ENCODE measurements at places on chromosomes 6 and 20.

DNA sequence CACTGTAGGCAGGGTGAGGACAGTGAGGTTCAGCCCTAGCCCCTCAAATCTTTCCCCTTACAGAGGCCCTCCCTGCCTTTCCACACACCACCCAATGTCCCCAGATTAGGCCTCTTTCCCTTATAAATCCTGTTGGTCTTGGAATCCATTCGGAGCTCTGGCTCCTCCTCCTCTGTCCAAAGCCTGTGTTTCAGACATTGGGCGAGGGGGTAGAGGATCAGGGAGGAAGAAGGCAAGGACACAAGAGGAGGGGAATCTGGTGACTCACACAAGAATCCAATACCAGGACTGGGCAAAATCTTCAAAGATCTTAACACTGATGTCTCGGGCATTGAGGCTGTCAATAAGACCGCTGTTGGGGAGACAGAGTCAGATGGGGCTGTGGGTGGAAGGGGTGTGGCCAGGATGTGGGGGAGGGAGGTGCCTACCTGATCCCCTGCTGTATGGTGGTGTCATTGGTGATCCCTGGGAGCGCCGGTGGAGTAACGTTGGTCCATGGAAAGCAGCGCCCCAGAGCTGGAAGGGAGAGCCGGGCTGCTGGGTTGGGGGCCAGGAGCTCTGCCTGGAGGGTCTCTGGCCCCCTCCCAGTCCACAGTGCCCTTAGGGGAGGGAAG, 7.6 kb downstream of the SLC44A4 start:
- DNase-seq, result no peak

GRCh38 chr20:53174454-53174853, 202.3 kb downstream of the TSHZ2 start:
- DNase-seq, result no peak

DNA sequence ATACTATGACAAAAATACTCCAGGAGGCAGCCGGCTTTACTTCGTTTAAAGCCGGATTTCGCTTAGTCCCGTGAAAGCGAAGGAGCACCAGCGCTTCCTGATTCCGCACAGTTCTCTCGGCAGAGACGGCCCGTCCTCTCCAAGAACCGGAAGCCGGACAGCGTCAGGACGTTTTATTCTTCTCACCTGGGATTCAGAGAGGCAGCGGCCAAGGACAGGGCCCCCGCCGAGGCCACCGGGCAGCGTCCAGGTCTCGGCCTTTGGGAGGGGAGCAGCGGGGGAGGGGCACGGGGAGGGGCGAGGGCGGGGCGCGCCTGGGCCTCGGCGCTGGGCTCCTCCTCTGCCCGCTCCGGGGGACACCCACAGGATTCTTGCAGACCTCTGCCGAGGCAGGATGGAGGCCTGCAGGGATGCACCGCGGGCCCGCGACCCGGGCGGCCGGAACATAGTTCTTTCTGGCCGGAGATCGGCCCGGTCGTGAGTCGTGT, 2.8 kb upstream of the DIDO1 start:
- DNase-seq, result peak; percentile 79

DNA sequence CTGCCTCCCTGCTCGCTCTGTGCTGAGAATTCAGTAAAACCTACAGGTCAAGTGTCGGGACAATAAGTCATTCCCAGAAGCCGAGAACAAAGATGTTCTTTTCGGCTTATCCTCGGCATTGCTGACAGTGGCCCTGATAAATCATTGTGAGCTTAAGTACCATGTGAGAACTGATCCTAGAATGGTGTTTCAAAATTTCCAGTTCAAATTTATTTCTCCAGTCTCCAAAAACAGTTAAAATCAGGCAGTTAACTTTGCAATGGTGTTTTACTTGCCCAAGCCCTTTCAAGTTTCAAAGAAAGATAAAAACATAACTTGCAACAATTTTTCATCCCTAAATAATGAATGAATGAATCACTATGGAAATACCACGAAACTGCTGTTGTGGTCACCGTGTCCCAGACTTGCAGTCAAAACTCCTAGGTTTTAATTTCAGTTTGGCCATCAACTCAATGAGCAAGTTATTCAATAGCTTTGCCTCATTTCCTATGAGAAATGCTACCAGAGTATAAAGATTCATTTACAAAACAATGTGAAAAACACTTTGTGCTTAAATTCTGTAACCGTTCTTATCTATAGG, 4.3 kb downstream of the ATP5F1E start:
- no peak for DNase-seq

- no peak for DNase-seq
These were observed 1.4 kb downstream of the NRN1 start for GRCh38 chr6:6005051-6006005.

GRCh38 chr20:24766143-24766527, 182.9 kb upstream of the CST7 start:
- DNase-seq, result no peak

GRCh38 chr6:64000818-64001491, 365.4 kb downstream of the PHF3 start:
- no peak for DNase-seq

DNA sequence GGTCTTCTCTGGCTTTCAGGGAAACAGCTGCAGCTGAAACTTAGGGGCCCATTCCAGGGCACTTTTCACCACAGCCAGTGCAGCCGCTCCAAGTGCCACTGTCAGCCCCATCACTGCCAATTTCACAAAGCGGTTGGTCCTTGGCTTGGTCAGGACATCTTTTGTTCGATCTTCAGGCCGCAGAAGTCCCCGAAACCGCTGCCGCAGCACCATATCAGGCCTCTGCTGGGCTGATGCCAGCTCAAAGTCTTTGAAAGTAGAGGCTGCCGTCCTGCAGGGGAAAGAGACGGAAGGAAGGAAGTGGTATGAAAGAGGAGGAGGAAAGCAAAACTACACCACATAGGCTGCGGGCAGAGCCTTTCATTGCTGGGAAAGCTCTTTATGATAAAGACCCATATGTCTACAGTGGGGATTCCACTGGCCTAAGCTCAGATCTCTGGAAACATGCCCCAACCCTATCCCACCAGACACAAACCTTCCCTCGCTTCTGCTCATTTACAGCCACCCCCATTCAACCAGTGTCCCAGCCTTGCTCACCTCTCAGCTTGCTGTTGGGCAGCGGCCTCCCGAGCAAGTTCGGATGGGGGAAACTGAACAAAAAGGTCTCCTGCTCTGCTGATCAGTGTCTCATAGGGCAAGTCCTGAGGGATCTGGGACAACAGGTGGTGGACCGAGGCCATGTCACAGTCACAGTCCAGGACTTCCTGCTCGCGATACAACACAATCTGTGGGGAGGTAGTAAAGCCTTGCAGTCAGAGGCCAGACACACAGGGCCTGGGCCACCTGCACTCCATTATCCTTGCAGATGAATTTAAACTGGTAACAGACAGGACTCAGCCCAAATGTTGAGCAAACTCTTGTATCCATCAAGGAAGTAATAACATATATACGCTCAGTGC, 23.5 kb downstream of the TBC1D20 start:
- peak; percentile 25 for DNase-seq

DNA sequence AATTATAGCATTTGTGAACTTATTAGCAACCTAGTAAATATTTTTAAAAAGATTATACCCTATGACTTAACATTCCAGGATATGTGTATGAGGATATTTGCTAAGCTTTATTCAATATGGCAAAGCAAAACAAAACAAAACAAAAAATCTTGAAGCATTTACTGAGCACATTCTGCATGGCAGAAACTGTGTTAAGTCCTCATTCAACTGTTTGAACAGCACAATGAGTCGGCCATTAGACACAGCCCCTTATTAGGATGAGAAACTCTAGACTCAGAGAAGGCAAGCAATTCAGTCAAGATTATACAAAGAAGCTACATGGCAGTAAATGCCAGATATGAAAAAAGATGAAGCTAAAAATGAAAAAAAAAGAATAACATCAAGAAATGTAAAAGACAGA, 70.1 kb upstream of the IYD start:
- DNase-seq, result no peak

GRCh38 chr20:51059862-51060261, 37.0 kb upstream of the KCNG1 start:
- DNase-seq, result no peak

DNA sequence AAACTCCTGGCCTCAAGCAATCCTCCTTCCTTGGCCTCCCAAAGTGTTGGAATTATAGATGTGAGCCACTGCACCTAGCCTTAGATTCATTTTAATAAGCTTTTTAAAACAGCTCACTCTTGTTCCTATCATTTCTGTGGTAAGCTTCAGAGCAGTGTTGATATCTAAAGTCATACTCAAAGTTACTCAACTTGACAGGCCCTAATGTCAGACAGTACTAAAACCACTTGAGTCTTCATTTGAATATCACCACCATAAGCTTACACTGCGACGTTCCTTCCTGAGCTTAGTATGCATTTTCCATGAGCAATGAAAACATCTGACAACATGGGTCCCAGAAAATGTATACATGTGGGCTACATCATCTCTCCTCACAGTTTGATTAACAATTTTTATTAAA, 6.0 kb downstream of the FUCA2 start:
- DNase-seq, result no peak

- no peak for DNase-seq
These were observed 261.0 kb downstream of the UST start for GRCh38 chr6:149007846-149008245.

DNA sequence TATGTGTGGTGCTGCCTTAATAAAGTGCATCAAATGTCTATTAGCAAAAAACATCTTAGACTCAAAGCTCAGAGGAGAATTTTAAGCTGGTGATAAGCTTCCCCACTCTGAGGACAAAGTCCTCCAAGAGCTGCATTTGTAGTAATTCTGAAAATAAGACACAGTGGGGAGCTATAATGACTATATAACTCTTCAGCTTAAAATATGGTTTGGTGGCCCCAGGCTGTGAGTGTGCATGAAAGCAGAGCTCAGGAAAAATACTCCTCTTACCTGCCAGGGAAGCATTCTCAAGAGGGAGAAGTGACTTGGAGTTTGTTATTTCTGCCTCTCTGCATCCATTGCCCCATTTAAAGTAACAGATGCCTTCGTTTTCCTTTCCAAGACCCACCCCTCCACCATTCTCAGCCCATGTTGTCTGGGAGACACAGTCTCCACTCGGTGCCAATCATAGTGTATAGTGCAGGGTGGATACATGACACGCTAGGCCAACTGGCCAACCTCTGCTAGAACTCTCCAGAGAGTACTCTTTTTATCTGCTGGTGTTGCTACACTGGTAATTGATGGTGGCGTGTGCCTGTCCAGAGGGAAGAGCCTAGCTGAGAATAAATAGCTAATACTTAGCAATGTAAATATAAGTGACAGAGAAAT, 229.2 kb downstream of the PHF3 start:
- no peak for DNase-seq

- no peak for DNase-seq
These were observed 232.5 kb downstream of the PKHD1 start for GRCh38 chr6:51854876-51855275.

GRCh38 chr6:169894377-169894960, 143.0 kb downstream of the ERMARD start:
- DNase-seq, result no peak

- no peak for DNase-seq
These were observed 153.4 kb upstream of the SALL4 start for GRCh38 chr20:51955756-51956155.

GRCh38 chr6:137351890-137352289, 132.7 kb upstream of the IFNGR1 start:
- DNase-seq, result no peak

DNA sequence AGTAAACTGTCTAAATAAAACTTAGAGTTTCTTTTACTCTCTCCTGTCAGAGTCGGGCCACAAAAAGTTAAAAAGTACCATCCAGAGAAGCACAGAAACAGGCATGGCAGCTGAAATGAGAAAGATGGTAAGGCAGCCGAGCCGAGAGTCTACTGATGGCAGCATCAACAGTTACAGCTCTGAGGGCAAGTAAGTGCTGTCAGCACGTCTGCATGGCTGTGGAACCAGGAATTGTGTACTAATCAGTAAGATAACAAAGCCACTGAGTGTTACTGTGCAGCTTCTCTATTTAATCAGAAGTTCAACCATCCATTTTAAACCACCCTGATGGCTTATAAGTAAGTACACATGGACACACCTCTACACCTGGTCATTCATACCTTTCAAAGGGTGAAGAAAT, 231.3 kb upstream of the KCNQ5 start:
- no peak for DNase-seq

GRCh38 chr6:159687341-159687740, 5.7 kb downstream of the SOD2 start:
- no peak for DNase-seq

DNA sequence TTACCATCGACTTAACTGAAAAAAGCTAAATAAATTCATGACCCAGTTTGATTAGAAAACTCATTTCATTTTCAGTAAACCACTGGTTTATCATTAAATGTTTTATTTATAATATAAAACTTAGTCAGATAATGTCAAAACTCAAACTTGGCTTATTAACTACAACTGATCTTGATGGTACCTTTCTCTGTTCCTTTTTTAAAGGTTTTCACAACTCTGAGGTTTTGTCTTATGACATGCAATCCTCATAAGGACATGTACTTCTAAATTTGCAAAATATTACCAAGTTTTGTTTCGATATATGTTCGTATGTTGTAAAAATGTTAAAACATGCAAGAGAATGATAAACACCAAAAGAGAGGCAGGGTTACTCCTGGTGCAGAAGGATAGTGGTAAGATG, 82.5 kb upstream of the PDE10A start:
- DNase-seq, result no peak

GRCh38 chr20:62411479-62412193, 4.6 kb upstream of the CABLES2 start:
- DNase-seq, result no peak

GRCh38 chr6:34027445-34027936, 118.4 kb downstream of the GRM4 start:
- DNase-seq, result peak; percentile 82

DNA sequence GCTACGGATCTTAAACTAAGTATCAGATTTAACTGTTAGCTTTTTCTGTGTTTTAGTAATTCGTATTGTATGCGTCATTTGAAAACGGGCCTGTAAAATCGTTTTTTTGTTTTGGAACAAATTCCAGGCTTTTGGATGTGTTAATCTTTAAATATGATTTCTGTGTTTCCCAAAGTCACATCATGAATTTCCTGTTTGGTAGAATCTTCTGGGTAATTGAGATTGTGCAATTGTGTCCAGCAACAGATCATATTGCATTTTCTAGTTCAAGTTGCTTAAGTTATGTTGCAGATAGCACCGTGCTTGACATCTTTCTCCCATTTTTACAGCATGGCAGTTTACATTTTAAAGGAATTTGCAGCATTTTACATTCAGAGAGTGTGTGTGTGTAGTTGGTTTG, 1.9 kb downstream of the MAPK14 start:
- DNase-seq, result no peak

DNA sequence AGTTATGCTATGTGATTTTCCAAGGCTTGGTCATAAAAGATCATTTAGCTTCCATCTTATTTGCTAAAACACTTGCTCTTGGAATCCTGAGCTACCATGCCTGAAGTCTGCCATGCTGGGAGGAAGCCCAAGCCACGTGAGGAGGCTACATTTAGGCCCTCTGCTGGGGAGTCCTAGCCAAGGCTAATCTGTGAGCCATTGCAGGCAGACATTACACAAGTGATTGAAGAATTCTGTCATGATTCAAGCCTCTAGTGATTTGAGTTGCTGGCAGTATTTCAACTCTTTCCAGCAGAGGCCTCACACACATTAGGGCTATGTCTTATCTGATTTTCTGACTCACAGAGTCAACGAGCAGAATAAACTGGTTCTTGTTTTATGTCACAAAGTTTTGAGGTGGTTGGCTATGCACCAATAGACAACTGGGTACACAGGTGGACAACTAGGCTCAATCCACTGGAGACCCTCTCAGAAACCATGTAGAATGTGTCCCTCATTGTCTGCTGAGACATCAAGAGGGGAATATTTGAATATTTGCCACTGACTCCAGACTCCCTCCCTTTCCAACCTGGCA, 227.2 kb upstream of the SULF2 start:
- DNase-seq, result no peak

Measured in GM13977 (cell line).